Lower leg skin (tissue), 4 donors: ENCODE measurements at places on chromosomes 6 and 20. TPM values are rescaled to one million over a fixed set of nuclear protein-coding genes. Genes with fewer than 3 reads are reported as not detected.

AVP gene
- total RNA-seq, result not detected

PDYN gene
- not detected for total RNA-seq

DEFB132 gene
- total RNA-seq, result not detected

DNA sequence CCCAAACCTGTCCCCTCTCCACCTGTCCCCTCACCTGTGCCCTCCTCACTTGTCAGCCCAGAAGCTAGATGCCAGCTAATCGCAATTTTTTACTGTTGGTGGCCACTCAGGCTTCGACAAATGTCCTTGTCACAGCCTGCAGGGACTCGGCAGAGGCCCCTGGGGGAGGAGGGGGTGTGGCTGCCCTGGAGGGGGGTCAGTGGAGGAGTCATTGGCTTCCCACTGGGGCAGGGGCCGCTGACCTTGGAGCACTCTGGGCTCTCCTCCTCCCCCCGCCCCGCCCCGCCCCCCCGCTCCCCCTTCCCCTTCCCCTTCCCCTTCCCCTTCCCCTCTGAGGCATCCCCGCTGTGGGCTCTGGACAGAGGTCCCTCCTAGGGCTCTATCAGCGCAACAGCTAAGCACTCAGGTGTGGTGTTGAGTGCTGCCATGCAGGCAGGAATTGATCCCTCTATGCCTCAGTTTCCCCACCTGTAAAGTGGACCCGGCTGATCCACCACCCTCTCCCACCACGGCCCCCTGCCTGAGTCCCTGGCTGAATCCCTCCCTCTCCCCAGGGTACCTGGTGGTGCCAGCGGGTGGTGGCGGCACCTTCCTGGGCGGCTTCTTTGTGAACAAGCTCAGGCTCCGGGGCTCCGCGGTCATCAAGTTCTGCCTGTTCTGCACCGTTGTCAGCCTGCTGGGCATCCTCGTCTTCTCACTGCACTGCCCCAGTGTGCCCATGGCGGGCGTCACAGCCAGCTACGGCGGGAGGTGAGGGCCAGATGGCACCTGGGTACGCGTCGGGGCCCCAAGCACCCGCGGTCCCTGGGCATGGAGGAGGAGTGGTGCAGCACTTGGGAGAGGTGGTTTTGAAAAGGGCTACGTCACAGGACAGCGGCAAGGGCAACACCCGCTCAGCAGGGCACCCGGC lies 23.8 kb downstream of the SLCO4A1 start:
- no peak for DNase-seq

GRCh38 chr6:35496841-35497570 lies at the start of gene TEAD3:
Gene TEAD3, minus strand, starts transcription at chr6:35497079.
- DNase-seq, result peak; percentile 94

DNA sequence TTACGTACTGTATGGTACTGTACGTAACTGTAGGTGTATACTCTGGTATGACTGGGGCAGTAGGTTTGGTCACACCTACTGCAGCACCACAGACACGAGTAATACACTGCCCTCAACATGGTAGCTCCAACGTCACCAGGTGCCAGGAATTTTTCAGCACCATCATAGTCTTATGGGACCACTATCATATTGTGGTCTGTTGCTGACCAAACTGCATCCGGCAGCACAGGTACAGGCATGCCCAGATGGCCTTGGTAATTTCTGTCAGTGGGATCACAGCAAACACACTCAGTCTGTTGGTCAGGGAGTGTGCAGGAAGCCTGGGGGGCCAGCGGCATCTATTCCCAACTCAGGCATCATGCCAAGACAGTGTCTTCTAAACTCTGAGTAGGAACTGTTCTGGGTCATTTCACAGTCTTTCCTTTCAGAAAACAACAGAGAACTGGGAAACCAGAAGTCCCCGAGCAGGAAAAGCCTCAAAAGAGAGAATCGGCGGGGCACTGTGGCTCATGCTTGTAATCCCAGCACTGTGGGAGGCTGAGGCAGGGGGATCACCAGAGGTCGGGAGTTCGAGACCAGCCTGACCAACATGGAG lies 5.8 kb downstream of the YTHDF1 start:
- DNase-seq, result no peak

DNA sequence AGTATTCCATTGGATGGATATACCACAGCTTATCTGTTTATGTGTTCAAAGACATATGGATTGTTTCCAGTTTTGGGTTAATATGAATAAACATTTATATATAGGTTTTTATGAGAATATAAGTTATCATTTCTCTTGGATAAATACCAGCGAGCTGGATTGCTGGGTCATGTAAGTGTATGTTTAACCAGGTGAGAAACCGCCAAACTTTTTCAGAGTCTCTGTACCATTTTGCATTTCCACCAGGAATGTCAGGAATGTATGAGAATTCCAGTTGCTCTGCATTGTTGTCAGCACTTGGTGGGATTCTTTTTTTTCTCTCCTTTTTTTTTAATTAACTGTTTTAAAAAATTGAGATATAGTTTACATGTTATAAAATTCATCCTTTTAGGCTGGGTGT lies 52.1 kb downstream of the PHF20 start:
- no peak for DNase-seq

DNA sequence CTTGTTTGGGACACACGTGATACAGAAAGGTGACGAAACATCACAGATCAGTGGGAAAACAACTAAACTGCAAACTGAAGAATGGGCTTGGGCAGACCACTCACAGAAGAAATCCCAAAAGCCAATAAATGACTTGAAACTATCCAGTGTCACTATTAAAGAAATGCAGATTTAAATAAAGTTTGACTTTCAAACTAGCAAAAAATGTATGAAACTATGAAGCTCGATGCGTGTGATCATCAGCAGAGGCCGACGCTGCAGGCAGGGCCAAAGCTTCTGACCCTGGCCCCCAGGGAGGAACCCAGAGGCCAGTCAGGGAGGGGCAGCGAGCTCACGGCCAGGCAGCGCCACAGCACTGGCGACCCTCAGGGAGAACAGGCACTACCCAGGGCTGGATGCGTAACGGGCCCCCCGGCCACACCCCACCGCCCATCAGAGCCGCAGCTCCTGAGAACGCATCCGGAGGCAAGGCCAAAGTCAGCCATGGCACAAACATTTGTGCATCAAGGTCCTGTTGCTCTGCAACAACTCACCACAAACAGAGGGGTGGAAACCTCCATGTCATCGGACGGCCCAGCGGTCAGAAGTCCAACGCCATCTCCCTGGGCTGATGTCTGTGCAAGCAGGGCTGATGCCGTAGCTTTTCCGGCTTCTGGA lies 94.1 kb downstream of the YTHDF1 start:
- no peak for DNase-seq

DNA sequence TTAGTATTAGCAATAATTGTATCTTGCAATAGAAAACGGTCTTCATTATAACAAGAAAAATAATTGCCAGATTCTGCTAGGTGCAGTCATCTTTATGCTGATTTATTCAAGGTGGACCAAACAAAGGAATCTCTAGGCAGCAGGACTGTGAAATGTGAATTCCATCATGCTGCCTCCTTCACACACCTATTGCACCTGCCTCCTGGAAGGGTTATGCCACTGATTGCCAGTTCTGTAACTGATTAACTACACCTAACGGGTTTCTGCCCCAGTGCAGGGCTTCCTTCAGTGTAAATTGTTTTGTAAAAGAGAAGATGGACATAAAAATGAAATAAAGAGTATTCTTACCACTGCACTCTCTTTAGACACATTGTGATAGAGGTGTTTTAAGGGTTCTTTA lies 96.1 kb downstream of the FOXO3 start:
- no peak for DNase-seq
